ENCODE measurements at places on chromosomes 1 and 21. TPM values are rescaled to one million over a fixed set of nuclear protein-coding genes. Genes with fewer than 3 reads are reported as not detected.

The RGS7 gene
- total RNA-seq = 0.19 TPM

The ACKR1 gene
- total RNA-seq = 0.75 TPM

The IGSF21 gene
- not detected for total RNA-seq

The NLRP3 gene
- total RNA-seq = not detected

The TRAPPC3 gene
- total RNA-seq = 95.6 TPM

The ITLN1 gene
- total RNA-seq = 0.27 TPM

The FOXD2 gene
- under 0.01 TPM for total RNA-seq

All from endothelial cell of coronary artery (primary cell).